NCI-H774 (cell line): ENCODE measurements at places on chromosomes 16 and 17.
A peak's percentile ranks its signal among the peaks of the same experiment; 100 is the strongest.

DNA sequence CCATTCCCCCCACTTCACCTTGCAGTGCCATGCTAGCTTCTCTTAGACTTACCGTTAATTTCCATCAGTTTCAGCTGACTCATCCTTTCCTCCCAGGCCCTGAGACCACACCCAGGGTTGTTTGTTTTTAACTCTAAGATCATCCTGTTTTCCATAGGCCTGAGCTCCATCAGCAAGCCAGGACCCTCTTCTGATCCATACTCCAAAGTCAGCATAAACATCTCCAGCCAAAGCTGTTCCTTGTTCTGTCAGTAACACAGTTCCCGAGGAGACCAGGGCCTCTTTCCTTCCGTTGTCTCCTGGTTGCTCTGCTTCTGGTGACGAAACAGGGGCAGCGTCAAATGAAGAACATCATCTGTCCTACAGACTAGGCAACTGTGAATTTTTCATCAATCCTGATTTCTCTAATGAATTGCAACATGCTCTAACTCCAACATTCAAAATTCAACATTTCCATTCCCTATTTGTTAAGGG, 83.8 kb upstream of the HNF1B start:
- DNase-seq = no peak

GRCh38 chr17:57391076-57391825, 134.9 kb downstream of the MSI2 start:
- DNase-seq = no peak

GRCh38 chr16:3595521-3596021, 15.8 kb downstream of the SLX4 start:
- no peak for DNase-seq

GRCh38 chr17:28892024-28892423, 5.5 kb downstream of the FLOT2 start:
- no peak for DNase-seq

- DNase-seq = peak; percentile 31
Observed at GRCh38 chr17:73650140-73650539, 5.9 kb upstream of the SDK2 start.

- peak; percentile 66 for DNase-seq
Observed at GRCh38 chr17:31495022-31495885, 103.8 kb downstream of the RAB11FIP4 start.

DNA sequence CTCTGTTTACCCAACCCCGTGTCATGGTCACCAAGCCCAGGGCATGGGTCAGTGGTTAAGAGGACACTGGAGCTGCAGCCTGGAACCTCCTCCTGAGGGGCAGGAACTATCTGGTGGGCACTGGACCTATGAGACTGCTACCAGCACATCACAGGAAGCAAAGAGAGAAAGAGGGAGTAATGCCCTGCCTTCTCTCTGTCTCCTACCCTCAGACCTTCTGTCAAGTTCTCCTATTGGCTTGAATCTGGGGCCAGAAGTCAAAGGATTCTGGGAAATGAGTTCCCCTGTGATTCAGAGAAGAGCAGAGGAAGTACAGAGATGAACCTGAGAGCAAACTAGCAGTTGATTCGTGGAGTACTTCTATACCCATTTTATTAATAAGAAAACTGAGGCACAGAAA, 123.0 kb upstream of the GNAO1 start:
- no peak for DNase-seq

DNA sequence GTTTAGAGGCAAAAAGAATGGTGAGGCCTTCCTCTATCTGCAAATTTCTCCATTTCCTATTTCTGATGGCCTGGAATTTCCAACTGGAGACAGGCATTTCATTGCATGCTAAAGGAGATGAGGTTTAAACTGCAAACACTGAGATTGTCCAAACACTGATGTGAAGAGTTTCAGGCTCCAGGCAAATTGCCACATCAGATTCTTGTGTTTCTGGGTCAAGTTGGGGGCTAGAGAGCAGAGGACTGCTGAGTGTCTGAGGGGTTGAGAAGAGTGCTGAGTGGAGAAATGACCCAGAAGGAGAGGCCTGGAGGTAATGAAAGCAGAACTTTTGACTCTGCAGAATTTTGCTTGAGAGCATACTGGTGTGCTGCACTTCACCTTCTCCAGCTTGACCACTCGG, 216.7 kb upstream of the MPHOSPH6 start:
- no peak for DNase-seq

DNA sequence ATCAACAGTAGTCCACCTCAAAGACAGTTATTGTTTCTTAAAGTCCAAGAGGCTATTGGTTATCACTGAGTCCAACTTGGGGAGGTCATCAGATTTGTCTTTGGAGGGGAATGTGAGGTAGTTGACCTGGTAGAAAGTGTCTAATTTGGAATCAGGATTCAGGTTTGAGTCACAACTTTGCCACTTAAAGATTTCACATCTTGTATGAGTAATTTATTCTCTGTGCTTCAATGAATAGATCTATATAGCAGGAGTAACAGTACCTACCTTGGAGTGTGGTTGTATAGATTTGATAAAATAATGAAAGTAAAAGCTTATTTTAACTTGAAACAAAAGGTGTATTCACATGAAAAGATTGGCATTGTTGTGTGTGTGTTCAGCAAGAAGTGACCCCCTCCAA, 119.3 kb upstream of the TBX2 start:
- DNase-seq = no peak

GRCh38 chr16:87415441-87415840, 23.3 kb downstream of the MAP1LC3B start:
- DNase-seq = no peak

- no peak for DNase-seq
Observed at GRCh38 chr17:28857905-28858800, 3.3 kb downstream of the ERAL1 start.

GRCh38 chr17:76529224-76530094, 8.1 kb downstream of the CYGB start:
- DNase-seq = no peak

GRCh38 chr16:3514621-3515020, 13.8 kb downstream of the CLUAP1 start:
- DNase-seq = no peak
